ENCODE measurements at places on chromosomes 1 and 21.

- no peak for DNase-seq
These were observed 54.4 kb downstream of the NIBAN1 start for GRCh38 chr1:184919892-184920291.

- DNase-seq = no peak
These were observed 105.9 kb downstream of the RGL1 start for GRCh38 chr1:183910845-183911244.

GRCh38 chr21:43880111-43880985 lies 15.3 kb downstream of the AGPAT3 start:
- no peak for DNase-seq

DNA sequence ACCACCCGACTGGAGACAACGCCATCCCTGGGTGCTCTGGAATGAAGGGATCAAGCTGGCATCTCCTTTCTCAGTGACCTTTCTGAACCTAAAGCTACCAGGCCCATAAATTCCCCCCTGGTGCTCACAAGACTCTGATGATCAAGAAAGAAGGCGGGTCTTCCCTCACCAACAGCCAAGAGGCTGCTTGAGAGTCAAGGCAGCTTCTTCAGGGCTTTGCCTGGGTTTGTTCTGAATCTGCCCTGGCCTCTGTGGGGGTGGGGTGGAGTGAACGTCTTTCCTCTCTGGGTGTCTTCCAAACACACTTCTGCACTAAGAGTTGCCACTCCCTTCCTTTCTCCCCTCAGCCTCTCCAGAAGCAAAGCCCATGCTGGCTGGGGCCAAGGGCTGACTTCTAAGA lies 36.1 kb downstream of the CD247 start:
- DNase-seq = no peak

DNA sequence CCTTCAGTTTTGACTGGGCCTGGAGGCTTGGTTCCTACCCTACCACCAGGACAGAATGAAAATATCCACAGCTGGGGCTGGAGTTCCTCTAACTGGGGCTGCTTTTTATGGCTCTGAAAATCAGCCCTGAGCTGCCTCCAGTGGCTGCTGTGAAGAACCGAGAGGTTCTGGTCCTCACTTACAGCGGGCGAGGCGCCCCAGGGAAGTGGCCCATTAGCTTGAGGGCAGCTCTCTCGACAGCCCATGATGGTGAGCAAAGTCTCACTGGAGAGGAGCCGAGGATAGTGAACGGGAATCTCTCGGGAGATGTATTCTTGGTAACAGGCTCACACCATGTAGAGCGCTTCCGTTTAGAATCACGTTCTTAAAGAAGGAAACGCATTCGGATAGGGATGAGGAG lies 459.7 kb downstream of the KIF26B start:
- no peak for DNase-seq

- DNase-seq = no peak
These were observed 119.8 kb downstream of the SIK1 start for GRCh38 chr21:43306911-43307676.

DNA sequence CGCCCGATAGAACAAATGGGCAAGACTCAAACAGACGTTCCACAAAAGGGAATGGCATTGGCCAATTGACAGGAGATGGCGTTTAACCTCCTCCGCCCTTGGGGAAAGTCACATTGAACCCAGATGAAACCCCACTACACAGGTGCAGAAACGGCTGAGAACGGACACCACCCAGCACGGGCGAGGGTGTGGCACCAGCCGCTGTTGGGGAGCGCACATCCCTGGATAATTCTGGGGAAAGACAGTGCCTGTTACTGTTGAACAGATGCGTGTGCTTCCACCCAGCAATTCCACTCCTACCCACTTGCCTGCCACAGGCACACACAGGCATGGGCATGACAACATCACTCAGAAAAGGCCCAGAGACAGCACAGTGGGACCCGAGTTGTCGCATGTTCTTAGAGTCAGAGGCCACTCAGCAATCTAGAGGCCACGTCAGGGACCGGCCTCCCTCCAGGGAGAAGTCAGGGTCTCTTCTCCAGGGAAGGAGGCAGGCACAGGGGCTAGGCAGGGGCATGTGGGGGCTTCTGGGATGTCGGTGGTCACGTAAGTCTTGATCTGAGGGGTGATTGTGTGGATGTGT lies 15.2 kb downstream of the PRXL2B start:
- no peak for DNase-seq

- DNase-seq = peak; percentile 62
These were observed 15.6 kb upstream of the HMGCS2 start for GRCh38 chr1:119784191-119784781.

- no peak for DNase-seq
These were observed 93.6 kb downstream of the KIF14 start for GRCh38 chr1:200526709-200527612.

- DNase-seq = no peak
These were observed 50.5 kb downstream of the EYA3 start for GRCh38 chr1:28037946-28038345.

DNA sequence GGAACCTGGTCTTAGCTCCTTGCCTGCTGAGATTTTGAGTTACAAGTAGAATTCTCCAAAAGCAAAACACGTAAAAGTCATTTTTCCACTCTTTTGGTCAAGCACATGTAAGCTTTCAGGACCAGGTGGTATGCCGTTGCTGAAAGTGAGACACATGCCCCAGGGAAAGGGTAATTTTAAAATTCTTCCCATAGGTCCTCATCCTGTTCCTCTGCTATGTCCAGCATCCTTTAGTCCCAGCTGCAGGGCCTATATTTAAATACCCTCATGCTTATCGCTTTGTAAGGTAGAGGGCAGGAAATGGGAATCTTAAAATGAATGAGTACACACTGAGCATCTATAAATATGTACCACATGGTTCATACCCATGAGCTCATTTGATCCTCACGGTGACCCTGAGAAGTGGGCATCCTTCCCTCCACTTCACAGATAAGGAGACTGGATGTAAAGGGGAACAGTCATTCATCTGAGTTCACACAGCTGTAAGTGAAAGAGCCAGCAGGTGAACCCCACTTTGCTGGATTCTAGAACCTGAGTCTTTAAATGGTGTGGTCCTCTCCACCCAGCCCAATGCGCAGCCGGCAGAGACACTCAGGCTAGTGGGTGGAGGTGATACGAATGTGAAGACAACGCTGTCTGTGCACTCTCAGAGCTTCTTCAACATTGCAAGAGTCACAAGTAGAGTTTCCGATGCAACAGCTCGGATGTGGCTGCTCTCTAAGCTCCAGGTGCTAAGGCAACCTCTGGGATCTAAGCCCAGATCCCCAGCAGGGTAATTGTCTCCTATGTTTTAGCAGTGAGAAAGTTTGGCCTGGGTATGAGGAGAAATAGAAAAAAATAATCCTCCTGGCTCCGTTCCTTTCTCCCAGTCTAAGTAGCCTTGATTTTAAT lies 163.5 kb downstream of the PLXNA2 start:
- no peak for DNase-seq

- no peak for DNase-seq
These were observed 85.6 kb downstream of the GREM2 start for GRCh38 chr1:240526312-240526711.
